ENCODE measurements at places on chromosomes 2 and 18.

- no peak for DNase-seq
These were observed 469.5 kb upstream of the LINC00305 start for GRCh38 chr18:64618390-64618789.

- no peak for DNase-seq
These were observed 424.2 kb downstream of the NRXN1 start for GRCh38 chr2:50607721-50608120.

GRCh38 chr2:24315669-24316068, 44.7 kb downstream of the ITSN2 start:
- no peak for DNase-seq

DNA sequence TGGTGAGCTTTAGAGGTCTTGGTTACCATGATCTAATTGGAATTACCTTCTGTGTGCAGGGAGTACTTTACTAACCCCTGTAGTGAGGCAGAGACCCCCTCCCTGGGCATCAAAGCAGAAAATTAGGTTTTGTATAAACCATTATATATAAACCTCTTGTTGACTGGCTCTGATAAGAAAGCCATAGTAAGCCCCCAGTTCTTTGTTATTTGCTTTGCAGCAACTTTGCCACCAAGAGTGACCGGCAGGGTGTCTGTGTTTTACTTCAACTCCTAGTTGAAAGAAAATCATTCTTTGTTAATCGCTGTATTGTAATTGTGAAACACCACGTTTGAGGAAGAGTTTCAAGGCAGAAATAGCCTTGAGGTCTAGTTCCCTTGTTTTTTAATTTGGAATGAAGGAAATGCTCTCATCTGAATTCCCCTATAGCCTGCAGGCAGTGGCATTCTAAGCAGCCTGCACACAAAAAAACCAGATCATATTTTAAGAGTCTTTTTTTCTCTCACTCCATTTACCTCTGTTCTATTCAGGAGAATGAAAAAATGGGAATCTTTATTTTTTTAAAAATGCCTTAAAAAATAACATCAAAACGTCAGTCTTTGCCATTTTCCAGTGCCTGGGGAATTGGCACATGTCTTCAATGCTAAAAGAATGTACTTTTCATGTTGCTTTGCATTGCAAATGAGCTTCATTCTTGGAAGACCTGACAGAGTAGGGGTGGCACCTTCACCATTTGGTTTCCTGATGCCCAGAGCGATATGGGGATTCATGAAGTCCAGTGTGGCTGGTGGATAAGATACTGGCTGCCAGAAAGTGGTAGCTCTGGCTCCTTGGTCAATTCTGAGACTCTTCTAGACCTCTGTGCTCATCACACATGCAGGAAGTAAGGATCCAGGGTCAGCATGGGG, 338.1 kb downstream of the SLC4A3 start:
- DNase-seq = no peak

DNA sequence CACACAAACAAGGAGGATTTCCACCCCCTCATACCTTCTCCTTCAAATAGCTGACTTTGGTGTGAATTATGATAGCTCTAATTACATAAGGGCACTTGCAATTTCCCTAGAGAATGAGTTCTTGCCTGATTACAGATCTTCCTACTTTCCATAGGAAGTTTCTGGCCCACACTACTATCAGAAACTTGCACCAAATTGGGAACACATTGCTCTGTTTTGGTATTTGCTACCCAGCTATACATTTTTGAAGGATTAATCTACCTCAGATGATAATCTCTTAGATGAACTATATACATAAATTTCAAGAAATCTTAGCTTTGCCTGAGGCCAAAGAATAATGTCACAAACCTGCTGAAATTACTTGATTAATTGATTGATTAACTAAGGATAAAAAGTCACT, 4.9 kb downstream of the DCC start:
- DNase-seq = no peak

DNA sequence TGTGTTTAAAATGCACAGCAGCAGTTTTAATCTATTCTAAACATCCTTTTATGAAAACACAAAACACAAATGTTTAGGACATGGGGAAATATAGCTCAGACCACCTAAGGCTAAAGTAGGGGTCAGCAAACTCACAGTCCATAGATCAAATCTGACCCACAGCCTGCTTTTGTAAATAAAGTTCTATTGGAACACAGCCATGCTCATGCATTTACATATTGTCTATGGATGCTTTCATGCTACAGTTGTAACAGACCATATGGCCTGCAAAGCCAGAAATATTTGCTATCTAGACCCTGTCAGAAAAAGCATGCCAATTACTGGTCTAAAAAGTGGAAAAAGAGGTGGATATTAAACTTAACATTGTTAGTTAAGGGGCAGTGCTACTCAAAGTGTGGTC, 1105.4 kb upstream of the KLHL29 start:
- no peak for DNase-seq

DNA sequence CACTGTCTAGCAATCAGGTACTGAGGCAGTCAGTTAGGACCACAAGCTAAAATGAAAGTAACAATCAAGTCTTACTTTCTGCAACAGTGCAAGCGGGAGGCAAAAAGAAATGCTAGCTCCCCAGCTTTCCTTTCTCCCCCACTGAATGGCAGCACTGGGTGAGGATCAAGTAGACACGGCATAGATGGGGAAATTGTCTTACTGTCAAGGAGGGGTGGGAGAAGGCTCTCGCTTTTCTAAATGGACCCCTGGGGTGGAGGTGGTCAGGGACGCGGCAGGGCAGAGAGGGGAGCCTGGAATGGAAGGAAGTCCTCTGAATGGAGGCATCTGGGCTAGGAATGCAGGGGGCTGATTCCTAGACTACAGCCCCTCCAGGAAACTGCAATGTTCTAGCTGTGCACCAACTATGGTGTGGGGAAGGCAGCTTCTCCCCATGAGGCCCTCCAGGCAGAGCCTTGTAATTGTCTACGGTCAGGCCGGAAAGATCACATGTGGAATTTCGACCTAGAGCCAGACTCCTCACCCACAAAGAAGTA, 24.3 kb downstream of the METTL8 start:
- DNase-seq = no peak

- DNase-seq = no peak
These were observed 1026.7 kb upstream of the ACVR2A start for GRCh38 chr2:146818122-146818521.

DNA sequence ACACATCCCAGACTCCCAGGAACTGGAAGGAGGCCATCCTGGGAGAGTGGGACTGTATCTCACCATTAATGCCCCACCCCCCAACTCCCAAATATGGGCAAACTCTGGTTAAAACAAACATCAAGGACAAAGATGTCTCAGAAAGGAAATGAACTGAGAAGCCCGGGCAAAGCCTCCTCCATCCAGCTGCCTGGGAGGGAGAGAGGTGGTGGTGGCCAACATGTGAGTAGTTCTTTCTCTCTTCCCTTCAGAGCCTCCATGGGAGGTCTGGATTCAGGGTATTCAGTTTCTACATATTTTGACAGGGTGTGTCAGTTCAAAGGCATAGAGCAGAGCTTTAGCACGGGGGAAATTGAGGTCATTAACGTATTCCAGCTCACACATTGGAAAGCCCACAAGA, 57.5 kb downstream of the CXCR4 start:
- no peak for DNase-seq

- DNase-seq = no peak
These were observed 1.5 kb downstream of the PROM2 start for GRCh38 chr2:95275601-95276243.
